ENCODE measurements at places on chromosomes 5 and 9.

GRCh38 chr9:91814201-91814600, 135.8 kb downstream of the ROR2 start:
- no peak for DNase-seq

- no peak for DNase-seq
Observed at GRCh38 chr5:132876020-132876759, 2.7 kb downstream of the LEAP2 start.

- DNase-seq: no peak
Observed at GRCh38 chr5:141696431-141696830, 14.4 kb upstream of the ARAP3 start.

DNA sequence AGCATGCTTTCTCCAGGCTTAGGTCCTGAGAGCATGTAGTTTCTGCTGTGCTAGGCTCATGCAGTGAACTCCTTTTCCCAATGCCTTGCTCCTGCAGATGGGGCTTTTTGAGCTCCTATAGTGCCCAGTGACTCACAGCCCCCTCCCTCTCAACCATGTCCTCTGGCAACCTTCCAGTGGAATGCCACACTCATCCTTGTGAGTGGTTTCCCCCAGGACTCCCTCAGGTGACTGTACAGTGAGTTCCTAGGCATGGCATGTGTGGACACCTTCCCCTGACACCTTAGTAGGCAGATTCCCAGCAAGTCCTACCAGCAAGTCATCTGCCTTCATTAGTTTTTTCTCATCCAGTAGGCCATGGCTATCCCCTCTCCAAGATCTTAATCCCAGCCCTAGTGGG, 72.4 kb upstream of the CXCL14 start:
- DNase-seq: no peak

GRCh38 chr5:150350524-150351344, 6.8 kb upstream of the TCOF1 start:
- peak; percentile 76 for DNase-seq

GRCh38 chr5:145579301-145579700, 255.8 kb downstream of the PRELID2 start:
- DNase-seq: no peak

DNA sequence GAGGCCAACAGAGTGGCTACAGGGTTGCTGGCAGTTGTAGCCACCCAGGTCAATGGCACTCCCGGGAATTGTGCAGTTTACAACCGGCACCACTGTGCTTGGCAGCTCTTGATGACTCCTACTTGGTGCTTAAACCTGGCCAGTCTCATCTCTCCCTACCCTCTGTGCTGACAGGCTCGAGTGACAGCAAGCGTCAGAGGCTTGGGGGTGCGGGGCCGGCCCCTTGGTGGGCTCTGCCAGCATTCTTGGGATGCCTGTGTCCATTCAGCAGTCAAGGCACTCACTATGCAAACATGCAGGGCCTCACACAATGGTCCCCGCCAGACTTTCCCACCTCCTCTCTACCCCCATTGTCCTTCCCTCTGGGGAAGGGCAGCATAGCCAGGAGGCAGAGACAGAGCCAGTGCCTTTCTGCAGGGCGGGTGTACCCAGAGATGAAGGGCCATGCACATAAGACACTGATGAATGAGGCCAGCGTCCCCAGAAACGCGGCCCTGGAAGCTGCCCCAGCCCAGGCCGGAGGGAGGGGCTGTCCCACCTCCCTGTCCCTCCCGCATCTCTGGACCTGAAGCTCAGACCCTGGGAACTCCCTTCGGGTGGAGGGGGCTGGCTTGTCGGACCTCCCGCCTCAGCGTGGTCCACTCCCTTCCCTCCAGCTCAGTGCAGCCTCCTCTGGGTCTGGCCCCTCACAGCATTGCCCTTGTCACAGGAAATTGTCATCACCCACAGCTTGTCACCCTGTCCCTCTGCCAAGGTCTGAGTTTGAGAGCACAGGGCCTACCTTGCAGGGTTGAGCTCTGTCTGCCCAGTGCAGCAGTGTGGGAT, 26.4 kb upstream of the NOTCH1 start:
- no peak for DNase-seq

All from right atrium auricular region (tissue), 2 donors.